ENCODE measurements at places on chromosomes 6 and 20.

- DNase-seq, result no peak
These were observed 100.0 kb downstream of the ARMC2 start for GRCh38 chr6:108948181-108948661.

DNA sequence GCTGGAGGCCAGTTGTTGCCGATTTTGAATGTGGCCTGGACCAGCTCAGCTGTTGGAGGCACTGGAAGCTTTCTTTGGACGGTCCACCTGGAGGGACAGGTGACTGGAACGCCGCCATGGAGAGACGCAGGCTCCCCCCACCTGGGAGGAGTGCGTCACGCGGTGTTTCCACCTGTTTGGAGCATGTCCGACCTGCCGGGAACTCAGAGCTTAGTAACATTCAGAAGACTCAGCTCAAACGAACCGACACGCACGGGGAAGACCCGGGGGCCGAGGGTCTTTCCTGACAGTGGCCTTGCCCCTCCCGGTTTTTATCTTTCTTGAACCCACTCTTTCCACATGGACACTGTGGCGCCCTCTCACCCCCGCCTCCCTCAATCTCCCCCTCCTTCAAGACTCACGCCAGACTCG is 141.6 kb downstream of the SMOC2 start:
- no peak for DNase-seq

GRCh38 chr6:12804952-12805645 is 88.5 kb downstream of the PHACTR1 start:
- DNase-seq, result peak; percentile 47

DNA sequence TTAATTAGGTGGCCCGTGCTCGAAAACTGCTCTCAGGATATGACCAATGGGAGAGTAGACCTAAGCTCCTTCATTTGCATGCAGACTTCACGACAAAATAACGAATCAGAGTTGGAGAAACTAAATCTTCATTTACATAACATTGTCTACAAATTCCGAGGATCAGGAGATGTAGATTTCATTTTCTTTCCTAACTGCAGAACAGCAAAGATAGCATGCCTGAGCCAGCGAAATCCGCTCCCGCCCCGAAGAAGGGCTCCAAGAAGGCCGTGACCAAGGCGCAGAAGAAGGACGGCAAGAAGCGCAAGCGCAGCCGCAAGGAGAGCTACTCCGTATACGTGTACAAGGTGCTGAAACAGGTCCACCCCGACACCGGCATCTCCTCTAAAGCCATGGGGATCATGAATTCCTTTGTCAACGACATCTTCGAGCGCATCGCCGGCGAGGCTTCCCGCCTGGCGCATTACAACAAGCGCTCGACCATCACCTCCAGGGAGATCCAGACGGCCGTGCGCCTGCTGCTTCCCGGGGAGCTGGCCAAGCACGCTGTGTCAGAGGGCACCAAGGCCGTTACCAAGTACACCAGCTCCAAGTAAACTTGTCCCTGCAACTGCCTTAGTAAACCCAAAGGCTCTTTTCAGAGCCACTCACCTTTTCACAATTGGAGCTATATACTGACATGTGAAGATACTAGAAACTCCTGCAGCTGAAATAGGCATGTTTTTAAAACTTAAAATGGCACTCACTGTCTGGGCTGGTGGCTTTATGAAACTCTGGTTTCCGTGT is 96.5 kb downstream of the HFE start:
- peak; percentile 93 for DNase-seq

DNA sequence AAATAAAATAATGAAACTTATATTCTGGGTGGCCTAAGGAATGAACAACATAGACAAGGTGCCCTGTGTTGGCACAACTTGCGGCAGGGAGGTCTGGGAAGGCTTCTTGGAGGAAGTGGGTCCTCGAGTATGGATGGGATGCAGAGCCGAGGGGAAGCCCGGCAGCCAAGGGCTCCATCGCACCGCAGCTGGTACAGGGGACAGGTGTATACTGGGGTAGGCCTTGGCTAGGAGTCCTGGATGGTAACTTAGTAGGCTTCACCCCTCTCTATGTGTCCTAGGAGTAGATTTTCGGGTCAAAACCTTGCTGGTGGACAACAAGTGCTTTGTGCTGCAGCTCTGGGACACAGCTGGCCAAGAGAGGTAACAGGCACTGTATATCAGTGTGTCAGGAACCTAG is 28.0 kb downstream of the RAB44 start:
- DNase-seq, result no peak

DNA sequence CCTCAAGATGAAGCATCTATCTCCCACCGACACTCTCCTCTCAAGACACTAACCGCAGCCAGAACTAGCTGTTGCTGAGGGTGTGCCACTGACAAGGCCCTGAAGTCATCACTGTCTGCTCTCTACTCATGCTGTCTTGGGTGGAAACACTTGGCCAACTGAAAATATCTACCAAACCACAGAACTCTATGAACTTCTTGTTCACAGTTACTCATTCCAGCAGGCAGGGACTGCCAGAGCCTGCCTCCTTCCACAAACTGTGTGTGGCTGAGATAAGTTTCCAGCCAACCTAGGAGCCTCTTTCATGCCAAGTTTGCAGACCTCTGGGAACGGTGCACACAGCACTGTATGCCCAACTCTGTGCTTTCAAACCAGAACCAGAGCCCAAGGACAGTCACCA is 45.5 kb upstream of the NXT1 start:
- peak; percentile 54 for DNase-seq

DNA sequence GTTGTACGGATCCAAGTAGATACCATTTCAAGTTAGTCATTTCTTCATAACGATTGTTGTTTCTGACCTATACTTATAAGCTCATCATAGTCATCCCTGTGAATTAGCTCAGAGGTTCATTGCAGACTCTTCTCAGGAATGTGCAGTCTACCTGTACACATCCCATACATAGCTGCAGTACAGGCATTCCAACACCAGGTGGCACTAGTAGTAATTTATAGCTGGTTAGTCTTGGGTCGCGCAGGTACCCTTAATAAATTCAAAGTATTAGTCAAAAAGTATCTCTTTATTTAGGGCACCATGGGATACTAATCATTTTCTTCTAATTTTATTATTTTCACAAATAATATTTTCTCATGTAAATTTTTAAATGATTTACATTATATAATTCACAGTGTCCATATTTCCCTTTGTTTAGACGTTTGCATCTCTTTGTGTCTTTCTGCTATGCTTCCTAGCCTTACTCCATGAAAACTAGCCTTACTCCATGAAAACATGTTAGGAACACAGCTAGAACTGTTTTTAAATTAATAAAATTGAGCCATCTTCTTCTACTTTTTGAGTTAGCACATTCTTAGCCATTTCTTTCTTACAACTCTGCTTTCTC is 128.6 kb upstream of the FAM83B start:
- DNase-seq, result peak; percentile 61

DNA sequence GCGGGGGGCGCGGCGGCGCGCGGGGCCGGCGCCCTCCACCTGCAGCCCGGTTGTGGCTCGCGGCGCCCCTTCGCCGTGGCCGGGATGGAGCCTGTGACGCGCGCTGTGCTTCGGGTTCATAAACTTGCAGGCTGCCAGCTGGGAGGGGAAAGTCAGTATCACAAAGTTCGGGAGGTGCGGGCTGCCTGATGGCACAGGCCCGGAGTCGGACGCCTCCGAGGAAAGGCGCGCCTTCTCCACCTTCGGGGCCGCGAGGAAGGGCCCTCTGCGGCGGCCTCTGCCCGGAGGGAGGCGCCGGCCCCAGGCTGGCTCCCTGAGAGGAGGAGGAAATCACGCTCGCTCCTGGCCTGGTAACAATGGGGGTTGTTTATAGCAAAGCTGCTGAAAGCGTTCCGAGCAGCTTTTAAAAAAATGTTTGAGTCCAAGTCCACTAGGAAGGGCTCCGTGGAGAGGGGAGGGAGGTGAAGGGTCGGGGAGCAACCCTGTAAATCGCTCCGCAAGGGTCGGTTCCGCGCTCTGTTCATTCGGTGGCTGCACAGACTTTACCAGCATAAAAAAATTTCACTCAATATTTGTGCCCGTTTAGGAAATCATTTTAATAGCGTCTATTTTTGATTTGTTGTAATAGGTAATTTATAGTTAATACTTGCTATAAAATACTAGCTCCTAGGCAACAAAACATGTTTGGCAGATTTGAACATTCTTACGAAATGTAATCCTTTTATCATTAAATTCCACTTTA is 1.0 kb downstream of the AFDN start:
- peak; percentile 58 for DNase-seq

DNA sequence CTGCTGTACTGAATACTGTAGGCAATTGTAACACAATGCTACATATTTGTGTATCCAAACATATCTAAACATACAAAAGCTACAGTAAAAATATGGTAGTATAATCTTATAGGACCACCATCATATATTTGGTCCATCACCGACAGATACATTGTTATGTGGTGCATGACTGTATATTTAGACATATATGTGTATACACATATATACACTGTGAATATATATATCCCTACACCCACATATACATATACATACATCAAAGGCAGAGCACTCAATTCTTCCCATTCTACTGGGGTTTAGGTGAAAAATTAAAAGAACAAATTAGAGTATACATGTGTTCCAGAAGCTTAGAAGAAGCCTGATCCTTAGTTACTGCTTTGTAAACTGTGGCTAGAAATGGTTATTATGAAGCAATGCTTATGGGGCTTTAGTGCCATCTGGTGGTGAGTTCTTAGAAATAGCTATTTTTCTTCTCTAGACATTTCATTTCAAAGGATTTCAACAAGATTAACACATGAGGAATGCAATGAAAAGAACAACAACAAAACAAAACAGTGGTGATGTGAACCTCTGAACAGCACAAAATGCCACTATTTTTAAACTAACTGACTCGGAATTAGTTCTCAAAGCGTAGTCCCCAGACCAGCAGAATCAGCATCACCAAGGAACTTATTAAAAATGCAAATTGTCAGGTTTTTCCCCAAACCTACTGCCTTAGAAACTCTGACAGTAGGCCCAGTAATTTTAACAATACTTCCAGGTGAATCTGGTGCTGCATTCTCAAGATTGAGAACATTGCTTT is 38.0 kb downstream of the PKHD1 start:
- DNase-seq, result peak; percentile 59

GRCh38 chr6:159100395-159101182 is 55.8 kb upstream of the TAGAP start:
- no peak for DNase-seq

DNA sequence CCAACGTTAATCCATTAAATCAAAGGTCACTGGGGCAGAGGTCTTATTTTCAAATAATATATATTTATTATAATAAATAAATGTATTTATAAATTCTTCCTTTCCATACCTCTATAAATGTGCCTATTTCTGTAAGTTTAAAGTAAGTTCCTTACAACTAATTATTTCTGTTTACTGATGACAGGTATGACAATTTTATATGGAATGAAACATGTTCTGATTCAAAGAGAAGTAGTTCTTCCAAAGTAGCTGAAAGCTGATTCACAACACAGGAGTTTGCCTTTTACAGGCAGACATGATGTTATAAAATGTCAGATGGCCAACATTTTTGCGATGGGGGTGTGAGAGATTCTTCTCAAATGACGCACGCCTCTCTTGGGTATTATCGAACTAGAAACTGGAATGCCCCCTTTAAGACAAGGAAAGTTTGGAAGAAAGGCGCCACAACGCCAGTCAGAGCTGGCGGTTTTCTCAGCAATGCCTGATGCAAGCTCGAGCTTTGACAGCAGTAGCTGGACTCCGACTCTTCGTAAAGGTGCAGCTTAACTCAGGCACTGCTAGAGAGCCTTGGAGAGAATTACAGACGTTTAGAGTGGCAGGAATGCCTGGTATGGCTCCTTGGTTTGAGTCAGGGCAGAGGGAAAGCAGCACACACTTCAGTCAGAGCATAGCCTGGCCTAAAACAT is 92.1 kb downstream of the FOXC1 start:
- peak; percentile 98 for DNase-seq

GRCh38 chr6:43216200-43216599 is 13.1 kb downstream of the DNPH1 start:
- DNase-seq, result no peak

DNA sequence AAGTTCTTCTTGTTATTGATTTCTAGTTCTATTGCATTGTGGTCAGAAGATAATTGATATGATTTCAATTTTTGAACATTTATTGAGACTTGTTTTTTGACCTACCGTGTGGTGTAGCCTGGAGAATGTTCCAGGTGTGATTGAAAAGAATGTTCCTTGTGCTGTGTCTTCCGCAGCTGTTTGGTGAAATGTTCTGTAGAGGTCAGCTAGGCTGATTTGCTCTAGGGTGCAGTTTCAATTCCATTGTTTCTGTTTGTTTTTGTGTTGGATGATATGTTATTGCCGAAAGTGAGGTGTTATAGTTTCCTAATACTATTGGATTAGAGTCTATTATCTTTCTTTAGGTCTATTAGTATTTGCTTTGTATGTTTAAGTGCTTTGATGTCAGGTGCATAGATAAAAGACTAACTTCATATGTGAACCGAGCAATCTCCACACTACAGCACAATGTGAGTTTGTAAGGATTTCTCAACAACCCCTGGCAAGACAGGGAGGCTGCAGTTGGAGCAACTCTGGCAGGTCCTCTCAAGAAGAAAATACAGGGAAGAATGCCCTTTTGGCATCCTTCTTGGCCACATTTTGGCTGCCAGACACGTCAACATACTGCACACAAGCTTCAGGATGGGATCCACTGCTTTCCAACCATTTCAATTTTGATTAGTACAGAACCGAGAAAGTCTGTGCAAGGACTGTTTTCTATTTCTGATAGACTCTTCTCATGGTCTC is 320.7 kb downstream of the RNF144B start:
- no peak for DNase-seq

DNA sequence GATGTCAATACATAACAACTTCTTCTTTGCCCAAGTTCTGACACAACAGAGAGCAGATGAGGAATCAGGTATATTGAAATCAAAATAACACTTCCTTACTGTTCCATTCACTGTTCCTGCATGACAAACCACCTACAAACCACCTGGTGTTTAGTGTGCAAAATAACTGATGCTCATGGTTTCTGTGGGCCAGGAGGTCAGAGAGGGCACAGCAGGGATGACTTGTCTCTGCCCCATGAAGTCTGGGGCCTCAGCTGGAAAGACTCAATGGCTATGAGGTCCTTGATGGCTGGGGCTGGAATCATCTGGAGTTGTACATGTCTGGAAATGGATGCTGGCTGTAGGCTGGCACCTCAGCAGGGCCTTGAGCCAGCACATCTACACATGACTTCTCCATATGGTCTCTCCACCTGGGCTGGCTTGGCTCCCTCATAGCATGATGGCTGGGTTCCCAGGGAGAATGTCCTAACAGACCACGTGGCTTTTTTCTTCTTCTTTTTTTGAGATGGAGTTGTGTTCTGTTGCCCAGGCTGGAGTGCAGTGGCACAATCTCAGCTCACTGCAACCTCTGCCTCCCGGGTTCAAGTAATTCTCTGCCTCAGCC is 7.4 kb upstream of the COX4I2 start:
- no peak for DNase-seq

GRCh38 chr6:2818593-2818992 is 23.1 kb downstream of the SERPINB1 start:
- DNase-seq, result peak; percentile 74

- peak; percentile 52 for DNase-seq
These were observed 29.9 kb downstream of the MAPK13 start for GRCh38 chr6:36160147-36160760.
